ENCODE measurements at places on chromosomes 1 and 21. TPM values are rescaled to one million over a fixed set of nuclear protein-coding genes. Genes with fewer than 3 reads are reported as not detected.

The AADACL4 gene
- total RNA-seq: not detected

The HES2 gene
- 0.59 TPM for total RNA-seq

The FAM72A gene
- total RNA-seq: 2.3 TPM

The NCMAP gene
- total RNA-seq: not detected

The LCE2D gene
- total RNA-seq: not detected

The SERTAD4 gene
- 22.2 TPM for total RNA-seq

All from smooth muscle cell of the pulmonary artery (primary cell).